ENCODE measurements at places on chromosomes 13 and 19.

DNA sequence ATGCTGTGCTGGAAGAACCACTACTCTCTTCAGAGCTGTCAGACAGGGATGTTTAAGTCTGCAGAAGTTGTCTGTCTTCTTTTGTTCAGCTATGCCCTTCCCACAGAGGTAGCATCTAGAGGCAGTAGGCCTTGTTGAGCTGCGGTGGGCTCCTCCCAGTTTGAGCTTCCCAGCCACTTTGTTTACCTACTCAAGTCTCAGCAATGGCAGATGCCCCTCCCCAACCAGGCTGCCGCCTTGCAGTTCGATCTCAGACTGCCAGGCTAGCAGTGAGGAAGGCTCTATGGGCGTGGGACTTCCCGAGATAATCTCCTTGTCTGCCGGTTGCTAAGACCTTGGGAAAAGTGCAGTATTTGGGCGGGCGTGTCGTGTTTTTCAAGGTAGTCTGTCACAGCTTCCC, 42.1 kb upstream of the UQCRFS1 start:
- DNase-seq: no peak

DNA sequence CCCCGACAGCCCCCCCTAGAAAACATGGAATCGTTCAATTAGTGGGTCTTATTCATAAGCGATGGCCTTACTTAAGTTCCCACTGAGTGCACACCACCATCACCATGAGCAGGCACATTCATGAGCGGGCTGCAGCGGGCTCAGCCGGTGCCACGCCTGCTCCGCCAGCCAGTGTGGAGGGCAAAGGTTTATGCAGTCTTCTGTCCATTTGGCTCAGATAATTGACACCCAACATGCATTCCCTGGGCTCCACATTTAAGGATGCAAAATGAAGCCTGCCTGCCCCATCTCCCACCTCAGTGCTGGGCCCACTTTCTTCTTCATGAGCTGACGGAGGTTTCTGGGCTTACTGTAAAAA, 12.1 kb downstream of the C19orf12 start:
- DNase-seq: no peak

DNA sequence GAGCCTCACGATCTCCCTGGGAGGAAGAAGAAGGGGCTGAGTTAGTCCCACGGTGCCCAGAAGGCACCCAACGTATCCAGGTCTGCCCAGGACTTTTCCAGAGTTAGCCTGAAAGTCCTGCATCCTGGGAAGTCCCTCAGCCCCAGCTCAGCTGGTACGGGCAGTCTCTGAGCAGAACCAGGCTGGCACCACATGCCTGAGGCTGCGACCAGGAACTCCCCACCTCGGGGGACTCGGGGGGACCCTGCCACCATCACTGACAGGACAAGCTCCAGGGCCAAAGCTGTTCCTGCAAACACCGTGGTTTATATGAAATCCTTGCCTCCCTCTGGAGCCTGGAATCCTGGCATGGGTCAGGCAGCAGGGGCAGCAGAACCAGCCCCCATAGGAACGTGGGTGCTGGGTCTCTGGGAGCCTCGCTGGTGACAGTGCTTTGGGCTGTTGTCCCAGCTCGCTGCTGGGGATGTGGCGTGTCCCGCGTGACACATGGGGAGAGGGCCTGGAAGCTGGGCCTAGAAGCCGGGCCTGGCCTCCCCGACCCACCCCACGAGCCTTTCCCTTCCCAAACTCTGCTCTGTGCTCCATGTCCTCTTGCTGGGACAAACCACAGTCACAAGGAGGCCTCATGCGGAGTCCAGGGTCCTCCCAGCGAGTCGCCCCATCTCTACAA, 55.5 kb downstream of the GNG7 start:
- no peak for DNase-seq

DNA sequence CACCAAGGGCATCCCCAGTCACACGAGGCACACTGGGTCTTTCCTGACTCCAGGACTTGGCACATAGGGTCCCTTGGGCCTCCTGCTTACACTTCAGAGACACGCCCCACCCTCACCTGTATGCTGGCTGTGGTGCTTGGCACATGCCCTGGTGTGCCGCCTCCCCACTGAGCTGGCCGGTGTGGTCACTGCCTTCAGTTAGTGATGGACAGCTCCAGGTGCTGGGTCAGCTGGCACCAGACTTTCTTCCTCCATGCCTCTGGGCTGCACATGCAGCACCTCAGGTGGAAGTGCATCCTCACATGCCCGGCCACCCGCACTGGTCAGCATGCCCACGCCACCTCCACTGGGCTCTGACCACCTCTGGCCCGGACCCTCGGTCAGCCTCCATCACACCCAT, 52.9 kb downstream of the KLF2 start:
- DNase-seq: no peak

DNA sequence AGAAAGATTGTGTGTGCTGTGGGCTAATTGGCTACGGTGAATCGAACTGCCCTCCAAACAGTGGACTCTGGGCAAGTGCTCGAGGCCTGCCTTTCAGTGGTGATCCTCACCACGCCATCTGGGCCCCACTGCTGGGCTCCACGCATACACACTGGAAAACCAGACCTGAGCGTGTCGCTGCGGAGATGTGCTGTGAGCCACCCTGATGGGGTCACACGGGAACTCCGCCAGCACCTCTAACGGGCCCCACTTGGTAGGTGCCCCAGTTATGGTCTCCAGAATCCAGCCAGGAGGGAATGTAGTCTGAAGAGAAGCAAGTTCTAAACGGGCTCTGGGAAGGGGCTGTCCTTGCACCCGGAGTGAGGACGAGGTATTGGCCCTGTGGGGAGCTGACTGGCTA, 39.3 kb downstream of the C13orf46 start:
- no peak for DNase-seq

- DNase-seq: no peak
Observed at GRCh38 chr13:65461590-65461989, 1768.5 kb downstream of the PCDH9 start.
